ENCODE measurements at places on chromosomes 2 and 18.

- DNase-seq, result no peak
These were observed 667 bp downstream of the SP9 start for GRCh38 chr2:174335254-174335987.

DNA sequence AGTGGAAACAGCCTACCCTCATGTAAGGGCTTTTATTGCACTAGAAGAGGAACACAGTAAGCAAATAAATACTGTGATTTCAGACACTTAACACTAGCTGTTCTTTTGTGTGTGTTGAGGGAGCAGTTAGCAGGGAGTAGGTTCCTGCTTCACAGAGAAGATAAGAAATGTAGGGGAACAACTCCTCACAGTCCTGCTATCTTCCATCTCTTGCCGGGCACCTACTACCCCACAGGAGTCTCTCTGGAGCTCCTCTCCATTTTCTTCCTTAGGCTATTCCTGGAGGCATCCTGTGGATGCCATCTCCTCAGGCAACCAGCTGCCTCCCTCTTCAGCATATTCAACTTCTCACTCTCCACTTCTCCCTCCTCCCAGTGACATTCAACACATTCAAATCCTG, 145.0 kb downstream of the SRBD1 start:
- no peak for DNase-seq

GRCh38 chr2:11889854-11890253, 143.4 kb downstream of the LPIN1 start:
- no peak for DNase-seq

- no peak for DNase-seq
These were observed 21.4 kb upstream of the RUFY4 start for GRCh38 chr2:218047536-218048225.

- DNase-seq, result no peak
These were observed 265.6 kb downstream of the TMX3 start for GRCh38 chr18:68449292-68449691.

DNA sequence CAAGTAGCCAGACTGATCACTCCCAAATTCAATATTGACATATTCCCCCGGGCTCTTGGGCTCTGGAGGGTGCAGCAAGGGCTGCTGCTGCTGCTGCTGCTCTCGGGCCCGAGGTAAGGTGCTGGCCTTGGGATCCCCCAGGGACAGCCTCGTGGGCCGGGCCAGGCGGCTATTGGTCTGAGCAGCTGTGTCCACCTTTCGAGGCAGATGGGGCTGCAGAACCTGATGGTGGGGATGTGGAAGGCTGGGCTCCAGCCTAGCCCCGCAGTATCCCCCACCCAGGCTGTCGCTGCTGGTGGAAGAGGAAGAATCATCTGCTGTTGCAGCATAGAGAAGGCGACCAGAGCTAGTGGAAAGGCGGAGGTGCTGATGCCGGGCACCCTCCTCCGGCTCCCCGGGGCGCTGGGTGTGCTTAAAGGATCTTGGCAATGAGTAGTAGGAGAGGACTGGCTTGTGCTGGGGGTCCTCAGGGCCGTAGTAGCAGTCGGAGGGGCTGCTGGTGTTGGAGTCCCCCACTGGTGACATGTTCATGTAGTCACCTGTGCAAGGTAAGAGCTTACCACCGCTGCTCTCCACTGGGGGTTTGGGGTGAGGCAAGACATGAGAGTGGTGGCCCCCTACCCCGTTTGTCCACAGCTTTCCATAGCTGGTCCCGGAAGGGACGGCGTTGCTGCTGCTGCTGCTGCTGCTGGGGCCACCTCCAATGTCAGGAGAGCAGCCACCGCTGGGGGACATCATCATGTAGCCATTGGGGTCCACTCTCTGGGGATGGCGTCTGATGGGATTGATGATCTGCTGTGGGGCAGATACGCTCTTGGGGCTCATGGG, 3.4 kb downstream of the IRS1 start:
- DNase-seq, result no peak

GRCh38 chr2:234885118-234885517, 66.7 kb upstream of the SH3BP4 start:
- DNase-seq, result no peak

DNA sequence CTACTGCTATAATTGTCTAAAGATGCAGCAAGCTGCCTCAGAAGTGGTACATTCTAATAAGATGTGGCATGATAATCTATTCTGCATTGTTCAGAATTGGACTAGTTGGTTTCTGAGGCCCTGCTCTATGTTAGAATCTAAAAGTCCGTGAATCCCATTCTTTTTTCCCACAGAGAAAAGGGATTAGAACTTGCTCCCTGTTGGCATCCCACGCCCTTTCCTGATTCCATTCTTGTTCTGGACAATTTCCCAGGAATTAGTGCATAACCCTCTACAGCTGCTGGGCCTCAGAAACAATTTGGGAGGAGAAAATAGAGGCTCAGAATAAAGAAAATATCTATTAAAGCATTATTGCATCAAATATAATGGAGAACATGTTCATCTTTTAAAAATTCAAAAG, 282.7 kb downstream of the NRXN1 start:
- DNase-seq, result no peak

GRCh38 chr2:26725521-26725820, 32.9 kb downstream of the KCNK3 start:
- DNase-seq, result no peak

DNA sequence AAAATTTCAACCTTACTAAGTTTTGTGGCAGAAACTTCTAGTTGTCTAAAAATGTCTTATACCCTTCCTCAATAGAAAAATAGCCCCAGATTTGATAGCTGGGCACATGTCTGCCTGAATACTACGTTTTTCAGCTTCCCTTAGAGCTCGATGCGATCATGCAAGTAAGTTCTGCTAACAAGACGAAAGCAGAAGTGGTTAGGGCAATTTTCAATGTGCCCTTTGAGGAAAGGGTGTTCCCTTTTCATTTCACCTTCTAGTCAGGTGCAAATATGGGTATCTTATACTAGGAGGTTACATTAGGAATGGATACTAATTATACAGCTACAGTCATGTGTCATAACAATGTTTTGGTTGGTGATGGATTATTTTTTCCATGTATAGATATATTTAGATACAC, 1572.1 kb upstream of the LRRTM1 start:
- DNase-seq, result no peak

DNA sequence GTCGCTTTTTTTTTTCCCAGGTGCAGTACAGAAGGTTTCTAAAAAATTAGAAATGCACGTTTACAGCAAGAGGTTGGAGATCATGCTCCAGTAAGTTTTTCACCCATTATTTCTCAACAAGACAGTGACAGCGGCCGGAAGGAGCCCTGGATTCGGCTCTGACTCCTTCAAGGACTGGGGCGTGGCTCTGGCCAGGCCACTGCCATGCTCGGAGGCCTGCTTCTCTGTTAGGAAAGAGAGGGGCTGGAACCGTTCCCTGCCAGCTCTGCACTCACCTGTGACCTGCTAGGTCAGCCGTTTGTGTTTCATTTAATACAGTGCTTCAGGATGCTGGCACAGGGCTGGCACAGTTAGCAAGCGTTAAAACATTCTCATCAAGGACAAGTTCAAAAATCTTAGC, 6.7 kb upstream of the IAH1 start:
- no peak for DNase-seq

DNA sequence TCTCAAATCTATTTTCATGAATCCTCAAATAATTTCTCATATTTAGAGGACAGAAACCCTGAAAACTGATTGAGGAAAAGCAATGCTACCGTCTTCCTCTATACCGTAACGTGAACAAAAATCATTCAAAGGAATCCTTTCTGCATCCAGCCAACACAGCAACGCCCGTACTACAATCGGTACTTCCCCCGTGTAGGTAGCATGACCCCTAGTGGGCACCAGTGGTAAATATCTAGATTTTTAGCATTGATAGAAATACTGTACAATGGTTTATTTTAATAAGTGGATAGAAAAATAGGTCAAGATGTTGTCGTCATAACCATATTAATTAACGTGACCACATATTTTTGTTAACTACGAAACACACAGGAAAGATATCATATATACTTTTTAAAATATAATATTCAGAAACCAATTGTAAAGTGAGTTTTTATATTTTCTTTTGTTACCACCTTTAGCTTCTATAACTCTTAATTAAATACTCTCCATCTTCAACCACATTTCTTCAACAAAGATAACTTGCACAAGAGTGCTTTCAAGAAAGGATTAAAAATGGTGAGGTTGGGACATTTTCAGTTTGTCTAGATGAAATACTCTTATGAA, 194.1 kb downstream of the SS18 start:
- peak; percentile 9 for DNase-seq

- DNase-seq, result no peak
These were observed 12.8 kb upstream of the PLA2R1 start for GRCh38 chr2:160075171-160075570.

GRCh38 chr18:10386956-10387355, 67.5 kb upstream of the APCDD1 start:
- no peak for DNase-seq

- DNase-seq, result no peak
These were observed 15.8 kb downstream of the DSC1 start for GRCh38 chr18:31146809-31147208.

- no peak for DNase-seq
These were observed 180.6 kb downstream of the FSIP2 start for GRCh38 chr2:185919155-185919554.

GRCh38 chr2:148721520-148721931, 77.0 kb downstream of the EPC2 start:
- no peak for DNase-seq

DNA sequence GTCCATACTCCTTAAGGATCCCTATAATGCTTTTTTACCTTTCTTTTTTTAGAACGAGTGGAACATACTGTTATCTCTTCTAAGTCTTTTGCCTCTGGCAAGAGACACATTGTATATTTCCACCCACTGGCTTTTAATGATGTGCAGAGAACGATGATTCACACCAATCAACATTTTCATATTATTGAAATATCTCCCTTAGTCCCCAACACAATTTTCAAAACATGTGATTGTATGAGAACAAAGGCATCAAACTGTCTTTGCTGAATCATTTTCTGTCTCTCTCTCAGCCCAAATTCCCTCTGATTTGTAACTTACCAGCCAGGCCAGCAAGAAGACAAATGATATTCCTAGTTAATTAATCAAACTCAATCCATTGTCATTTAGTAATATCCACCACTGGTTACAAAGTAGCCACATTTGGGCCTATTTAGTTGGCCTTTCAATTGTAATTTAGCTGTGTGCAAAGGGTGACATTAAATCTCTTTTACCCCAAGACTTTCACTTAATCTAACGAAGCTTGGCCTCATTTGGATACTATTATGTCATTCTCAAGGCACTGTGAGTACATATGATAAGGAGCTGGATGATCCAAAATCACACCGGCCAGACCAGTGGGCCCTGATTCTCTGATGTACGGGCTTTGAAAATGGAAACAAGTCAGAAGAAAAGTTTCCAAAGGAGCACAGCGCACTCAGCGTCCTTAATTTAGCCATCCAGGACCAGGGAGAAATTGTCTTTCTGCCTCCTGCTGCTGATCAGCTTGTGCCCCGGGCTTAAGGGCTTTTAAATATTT, 185.1 kb downstream of the SCG2 start:
- no peak for DNase-seq

DNA sequence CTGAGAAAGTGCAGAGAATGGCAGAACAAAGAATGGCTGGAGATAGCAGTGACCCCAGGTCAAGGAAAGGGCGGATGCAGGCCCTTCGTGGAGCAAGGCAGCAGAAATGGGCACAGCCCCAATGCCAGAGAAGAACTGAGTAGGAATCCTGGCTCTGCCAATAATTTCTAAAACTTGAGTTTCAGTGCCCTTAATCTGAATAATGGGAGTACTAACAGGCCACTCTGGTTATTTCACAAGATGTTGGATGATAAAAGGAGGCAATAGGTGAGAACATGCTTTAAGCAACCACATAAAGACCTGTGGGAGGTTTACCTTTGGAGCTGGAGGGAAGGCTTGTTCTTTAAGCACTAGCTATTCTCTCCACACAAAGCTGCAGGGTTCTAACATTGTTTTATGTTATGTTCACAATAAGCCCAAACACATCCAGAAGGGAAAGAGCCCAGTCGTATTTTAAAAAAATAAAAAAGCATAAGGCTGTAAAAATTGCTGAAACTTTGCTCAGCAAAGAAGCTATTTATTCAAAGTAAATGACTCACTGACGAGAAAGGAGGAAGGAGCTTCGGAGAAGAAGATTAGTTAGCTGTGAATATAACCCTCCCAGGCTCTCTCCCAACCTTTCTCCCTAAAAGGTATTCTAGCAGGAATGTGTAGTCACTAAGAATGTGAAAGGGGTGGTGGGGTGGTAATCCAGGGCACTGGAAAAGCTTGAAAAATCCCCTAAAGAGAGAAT, 470.2 kb downstream of the TXNL1 start:
- peak; percentile 17 for DNase-seq

GRCh38 chr2:171939743-171940071, 17.4 kb downstream of the HAT1 start:
- no peak for DNase-seq

DNA sequence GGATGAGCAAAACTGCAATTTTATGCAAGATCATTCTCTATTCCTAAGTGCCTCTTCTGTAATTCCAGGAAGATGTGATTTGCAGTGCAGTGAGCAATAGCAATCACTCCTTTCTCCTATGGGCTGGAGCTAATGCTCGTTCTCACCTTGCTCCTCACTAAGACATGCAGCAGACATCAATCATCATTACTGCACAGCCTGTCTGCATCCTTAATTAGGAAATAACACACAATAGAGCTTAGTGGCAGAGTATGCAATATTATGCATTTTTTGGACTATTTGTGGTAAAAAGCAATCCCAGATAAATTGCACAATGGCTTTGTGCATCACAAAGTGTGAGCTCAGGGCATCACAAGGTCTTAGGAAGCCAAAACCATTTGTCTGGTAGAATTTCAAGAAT, 32.6 kb upstream of the RAPH1 start:
- DNase-seq, result no peak

GRCh38 chr2:96344011-96344410, 8.4 kb downstream of the NCAPH start:
- no peak for DNase-seq

DNA sequence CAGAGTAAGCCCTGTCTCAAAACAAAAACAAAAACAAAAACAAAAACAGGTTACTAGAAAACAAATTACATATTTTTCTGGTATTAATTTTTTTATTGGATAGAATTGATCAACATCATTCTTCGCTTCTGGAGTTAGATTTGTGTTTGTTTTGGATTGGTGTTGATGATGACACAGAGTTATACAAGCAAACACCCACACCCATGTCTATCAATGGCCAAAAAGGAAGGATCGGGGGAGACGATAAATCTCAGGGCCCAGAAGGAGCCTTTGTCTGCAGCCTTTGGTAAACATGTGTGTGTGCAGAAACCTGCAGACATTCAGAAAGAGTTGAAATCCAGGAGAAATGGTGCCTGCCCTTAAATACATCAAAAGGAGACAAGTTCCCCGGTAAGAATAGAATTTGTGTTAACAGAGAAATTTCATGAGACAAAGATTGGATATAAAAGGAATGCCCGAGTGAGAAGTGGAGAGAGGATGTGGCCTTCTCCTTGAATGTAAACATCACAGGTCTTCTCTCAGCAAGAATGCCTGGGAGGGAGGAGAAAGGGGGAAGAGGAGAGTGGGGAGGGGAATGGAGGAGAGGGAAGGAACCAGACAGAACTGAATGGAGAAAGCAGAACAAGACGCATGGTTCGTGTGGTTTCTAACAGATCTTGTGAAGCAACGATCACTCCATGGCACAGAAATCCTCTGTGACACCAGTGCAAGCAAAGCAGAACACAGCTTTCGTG, 40.4 kb upstream of the TMEM178A start:
- DNase-seq, result no peak

Data from urothelium cell line (cell line).